Effector CD4-positive, alpha-beta T cell (primary cell): ENCODE measurements at places on chromosomes 5 and 9.

- DNase-seq = no peak
Measured at GRCh38 chr5:74311961-74312360, 328.6 kb downstream of the ENC1 start.

DNA sequence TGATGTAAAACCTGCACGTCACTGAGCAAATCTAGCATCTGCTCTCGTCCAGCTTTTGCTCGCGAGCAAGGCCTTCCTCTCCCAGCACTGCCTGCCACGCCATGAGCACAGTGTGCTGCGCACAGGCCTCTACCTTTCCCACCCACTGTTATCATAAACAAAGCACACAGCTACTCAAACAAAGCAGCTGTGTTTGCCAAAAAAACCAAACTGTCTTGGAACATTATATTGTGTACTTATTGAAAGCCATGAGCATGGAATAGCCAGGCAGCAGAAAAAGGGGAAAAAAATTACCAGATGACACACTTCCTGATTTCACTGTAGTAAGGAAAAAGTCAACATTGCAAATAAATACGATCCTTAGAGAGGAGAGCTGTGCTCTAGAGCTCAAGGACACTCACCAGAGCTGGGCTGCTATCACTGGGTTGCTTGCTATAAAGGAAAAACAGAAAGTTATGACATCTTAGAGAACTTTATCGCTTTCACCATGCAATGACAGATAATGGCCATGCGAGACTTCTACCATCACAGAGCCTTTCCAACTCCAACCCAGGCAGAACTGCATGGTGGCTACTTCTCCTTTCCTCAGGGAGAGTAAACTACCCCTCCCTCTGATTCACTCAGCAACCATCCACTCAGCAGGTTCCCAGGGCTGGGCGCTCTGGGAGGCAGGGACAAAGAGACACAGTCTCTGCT is 69.6 kb downstream of the EPB41L4B start:
- no peak for DNase-seq

DNA sequence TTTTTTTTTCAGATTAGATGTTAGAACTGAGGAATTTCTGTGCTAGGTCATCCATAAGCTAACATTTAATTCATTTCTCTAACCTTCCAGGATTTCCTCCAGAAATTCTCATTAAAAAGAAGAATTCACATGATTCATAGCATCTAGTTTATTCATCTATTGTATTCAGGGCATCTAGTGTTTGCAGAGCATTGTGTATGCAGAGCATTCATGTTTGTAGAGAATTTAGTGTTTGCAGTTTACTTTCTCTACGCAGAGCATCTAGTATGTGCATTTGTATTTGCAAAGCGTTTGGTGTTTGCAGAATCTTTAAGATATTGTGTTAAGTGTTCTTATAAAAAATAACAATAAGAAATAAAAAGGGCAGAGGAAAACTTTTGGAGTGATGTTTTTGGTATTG is 491.1 kb downstream of the MTRR start:
- no peak for DNase-seq

DNA sequence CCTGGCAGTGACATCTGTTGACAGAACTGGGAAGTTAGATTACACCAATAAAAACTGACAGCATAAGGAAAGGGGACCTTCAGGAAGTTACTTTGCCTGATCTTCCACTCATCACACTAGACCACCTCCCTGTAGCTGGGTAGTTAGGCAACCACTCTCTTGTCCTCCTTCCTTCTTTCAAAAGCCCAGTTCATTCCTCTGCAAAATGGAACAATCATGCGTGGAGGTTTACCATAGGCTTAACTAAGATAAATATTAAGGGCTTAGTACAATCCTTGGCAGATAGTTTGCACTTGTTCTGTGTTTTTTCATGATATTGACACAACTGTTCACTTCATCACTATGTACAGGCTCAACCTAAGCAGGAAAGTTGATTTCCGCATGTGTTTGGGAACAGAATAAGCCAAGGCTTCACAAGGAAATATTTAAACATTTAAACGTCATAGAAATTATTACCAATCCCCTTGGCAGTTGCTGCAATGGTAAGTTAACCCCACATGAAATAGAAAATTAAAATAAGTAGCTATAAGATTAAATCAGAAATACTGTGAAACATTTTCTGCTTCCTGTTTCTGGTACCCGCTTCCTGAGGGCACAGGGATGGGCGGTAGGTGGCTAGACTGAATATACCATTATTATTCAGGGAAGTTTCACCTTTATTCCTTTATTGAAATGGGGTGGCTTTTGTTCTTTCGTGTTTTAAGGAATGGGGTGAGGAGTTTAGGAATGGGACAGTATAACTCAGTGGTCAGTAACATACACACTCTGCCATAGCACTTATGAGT is 9.9 kb upstream of the PTGER4 start:
- DNase-seq = no peak

GRCh38 chr9:20996809-20997208 is 34.6 kb downstream of the HACD4 start:
- DNase-seq = no peak

DNA sequence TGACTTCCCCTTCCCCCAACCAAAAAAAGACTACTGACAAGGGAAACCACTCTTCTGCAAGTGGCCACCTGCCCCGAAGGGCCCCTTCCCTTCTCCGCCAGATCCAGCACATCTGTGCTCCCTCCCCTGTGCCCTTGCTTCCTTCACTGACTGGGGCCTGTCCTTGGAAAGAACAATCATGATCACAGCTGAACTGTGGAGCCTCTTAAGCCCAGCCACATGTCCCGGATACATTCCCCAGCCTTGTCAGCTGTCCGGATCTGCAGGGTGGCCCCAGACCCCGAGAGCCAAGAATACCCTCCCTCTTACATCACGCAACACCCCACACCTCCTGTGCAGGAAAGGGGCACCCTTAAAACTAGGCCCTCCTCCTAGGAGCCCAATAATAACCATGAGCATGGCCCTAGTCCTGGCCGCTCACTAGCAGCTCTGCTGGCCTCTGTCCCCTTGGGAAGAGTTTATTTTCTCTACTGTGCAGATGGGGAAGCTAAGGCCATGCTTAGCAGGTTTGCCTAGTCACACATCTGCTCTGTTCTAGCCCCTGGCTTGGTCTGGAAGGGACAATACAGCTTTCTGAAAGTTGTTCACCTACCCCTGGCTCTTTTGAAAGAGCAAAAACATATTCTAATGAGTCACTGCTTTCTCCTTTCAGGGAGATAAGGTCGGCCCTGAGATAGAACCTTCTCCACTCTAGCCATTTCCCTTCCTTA is 3.8 kb downstream of the SPRY4 start:
- DNase-seq = no peak

DNA sequence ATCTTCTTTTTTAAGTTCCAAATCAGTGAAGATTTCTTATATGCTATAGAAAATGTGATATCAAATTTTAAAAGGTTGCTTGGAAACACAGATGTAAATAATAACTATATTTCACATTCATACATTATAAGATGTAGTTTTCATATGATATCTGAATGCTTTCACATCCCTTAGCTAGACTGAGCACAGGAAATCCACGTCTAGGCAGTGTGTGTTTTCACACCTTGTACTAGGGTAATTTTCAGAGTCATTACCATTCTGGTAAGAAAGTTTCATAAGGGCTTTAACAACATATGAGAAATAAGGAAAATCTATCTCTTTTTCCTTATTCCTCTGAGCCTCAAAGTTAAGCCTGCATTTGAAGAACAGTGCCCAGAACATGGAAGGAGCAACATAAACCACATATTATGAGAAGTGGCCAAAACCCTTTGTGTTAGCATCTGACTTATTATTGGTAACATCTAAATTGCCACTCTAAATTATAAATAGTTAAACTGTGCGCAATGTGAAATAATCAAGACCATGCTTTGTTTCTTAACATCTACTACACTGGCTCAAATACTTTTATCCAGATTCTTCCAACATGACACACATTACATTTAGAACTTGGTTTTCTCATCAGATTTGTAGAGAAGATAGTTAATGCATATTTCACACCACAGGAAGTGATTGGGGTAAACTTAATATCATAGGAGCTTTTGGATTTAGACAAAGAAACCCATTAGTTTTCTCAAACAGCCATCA is 113.3 kb downstream of the PPP2R2B start:
- no peak for DNase-seq

DNA sequence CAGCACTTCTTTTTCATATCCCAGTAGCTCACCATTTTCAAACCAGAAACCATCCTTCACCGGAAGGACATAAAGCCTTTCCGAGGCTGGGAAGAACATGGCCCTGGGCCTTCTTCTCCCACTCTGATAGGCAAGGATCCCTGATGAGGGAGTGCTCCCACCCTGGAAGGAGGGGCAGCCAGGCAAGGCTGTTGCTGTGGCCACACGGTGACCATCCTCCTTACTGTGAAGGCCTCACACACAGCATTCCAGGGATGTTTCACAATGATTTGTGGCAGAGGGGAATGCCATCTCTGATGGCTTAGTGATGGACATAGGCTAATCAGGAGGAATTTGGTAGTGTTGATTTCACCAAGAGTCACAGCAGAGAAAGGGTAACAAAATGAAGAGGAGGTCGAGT is 130.7 kb downstream of the ADAMTS12 start:
- DNase-seq = no peak

DNA sequence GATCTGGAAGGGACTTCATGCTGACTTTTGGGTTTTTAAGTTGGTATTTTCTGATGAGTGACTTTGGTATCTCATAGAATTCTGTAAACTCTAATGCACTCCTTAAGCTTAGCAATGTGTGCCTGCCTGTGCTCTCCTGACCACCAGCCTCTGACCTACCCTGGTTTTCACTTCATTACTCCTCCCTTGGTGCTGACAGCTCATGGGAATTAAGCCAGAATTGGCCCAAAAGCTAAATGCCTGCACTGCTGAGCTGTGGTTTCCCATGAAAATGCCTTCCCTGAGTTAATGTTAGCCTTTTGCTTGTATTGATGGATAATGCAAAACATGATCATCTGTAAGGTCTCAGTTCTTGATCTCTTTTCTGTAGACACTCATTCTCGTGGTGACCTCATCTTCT is 308.0 kb downstream of the DOCK8 start:
- DNase-seq = no peak

DNA sequence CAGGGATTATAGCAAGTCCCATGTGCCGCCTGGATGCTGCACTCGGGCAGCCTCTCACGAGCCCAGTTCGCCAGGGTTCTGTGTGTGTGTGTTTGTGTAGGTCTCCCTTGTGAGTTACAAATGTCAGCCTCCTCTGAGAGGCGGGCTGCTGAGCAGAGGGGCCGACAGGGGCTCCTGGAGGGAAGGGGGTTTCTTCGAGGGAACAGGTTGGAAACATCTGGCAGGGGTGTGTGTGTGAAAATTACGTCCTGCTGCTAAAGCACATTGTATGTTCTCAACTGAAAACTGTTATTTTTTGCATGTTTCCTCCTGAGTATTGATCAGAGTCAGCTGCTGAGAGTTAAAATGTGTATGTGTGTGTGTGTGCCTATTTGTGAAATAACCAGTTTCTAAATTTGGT is 9.7 kb downstream of the GALNT10 start:
- DNase-seq = no peak

GRCh38 chr9:1434052-1434767 is 384.1 kb downstream of the DMRT2 start:
- DNase-seq = no peak

DNA sequence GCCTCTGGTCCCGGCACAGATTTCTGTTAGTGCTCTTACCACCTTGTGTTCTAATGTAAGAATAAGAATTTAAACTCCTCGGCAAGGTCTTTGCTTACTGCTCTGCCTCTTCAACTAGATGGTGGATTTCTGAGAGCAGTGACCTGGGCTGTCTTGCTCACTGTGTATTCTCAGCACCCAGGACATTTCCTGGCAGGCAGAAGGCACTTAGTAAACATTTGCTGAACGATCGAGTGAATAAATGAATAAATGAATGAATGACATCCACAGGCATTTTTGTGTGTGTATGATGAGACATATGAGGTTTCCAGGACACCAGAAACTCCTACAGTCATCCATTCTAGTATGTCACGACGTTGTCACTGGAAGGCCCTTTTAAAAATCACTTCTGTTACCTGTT is 143.2 kb downstream of the BOD1 start:
- DNase-seq = no peak

GRCh38 chr5:119112151-119112550 is 41.3 kb downstream of the DMXL1 start:
- no peak for DNase-seq

- DNase-seq = no peak
Measured at GRCh38 chr5:135650081-135650480, 71.3 kb upstream of the CXCL14 start.

- DNase-seq = no peak
Measured at GRCh38 chr9:75455444-75455921, 367.2 kb downstream of the OSTF1 start.

DNA sequence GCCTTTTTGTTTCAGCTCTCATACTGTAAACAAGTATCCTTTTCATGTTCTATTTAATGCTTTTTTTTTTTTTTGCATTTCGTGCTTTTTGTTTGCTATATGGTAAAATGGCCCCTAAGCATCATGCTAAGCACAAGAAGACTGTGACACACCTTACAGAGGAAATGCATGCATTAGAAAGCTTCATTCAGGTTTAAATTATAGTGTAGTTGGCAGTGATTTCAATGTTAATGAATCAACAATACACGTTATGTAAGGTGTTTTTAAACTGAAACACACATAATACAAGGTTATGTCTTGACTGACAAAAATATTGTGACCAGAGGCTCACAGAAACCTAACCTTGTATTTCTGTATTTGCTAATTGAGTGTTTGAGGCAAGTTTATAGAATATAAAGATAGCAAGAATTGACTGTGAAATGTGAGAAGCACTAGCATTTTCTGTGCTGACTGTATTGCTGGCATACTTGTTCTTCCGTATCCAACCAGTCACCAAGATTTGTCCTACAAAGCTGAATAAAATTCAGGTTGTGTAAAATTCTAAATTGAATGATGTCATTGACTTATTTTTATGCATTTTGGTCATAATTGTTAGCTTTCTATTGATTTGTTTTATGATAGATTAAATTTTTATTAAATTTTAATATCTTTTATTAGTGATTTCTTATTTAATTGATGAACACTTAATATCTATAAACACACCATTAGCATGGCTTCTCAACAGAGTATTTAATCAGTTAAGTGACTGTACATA is 4.1 kb downstream of the CFAP95 start:
- DNase-seq = no peak

- DNase-seq = no peak
Measured at GRCh38 chr9:135517407-135517822, 3.8 kb upstream of the LCN1 start.

DNA sequence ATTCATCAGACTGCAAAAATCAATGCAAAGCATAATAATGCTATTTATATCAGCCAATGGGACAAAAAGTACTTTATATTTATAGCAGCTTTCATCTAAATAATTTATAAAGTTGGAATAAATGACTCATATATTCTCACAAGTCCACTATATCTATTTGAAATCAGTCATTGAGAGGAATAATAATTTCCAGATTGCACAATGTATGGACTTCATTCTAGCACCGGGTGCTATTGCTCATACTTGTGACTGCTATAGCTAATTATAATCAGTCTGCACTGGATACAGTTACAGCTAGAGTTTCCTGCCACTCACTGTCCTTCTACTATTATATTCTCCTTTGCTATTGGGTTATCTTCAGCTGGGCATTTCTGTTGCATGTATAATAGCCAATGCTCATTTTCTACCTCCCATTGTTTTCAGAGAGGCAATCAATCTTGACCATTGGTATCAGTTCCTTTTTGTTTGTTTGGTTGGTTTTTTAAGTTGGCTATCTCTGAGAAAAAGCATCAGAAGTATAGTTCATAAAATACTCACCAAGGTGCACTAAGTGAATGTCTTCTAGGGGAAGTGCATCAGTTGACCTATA is 1.9 kb downstream of the CDH18 start:
- no peak for DNase-seq

GRCh38 chr9:132218208-132218607 is 56.4 kb downstream of the NTNG2 start:
- no peak for DNase-seq
